Stimulated activated CD8-positive, alpha-beta memory T cell treated with anti-CD3 and anti-CD28 coated beads, Interleukin-4, amount 100 ng/mL, for 4 hours (primary cell): ENCODE measurements at places on chromosomes 6 and 20.
A peak's percentile ranks its signal among the peaks of the same experiment; 100 is the strongest.

DNA sequence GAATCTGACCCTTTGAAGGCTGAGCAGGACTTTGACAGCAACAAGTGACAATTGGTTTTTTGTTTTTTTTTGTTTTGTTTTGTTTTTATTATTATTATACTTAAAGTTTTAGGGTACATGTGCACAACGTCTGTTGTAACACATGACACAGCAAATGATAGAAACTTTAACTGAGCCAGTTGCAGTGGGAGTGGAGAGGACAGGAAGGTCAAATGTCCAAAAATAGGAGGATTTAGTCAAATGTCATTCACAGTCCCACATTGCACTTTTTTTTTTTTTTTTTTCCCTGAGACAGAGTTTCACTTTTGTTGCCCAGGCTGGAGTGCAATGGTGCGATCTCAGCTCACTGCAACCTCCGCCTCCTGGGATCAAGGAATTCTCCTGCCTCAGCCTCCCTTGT is 223.0 kb downstream of the HIVEP2 start:
- DNase-seq: no peak

DNA sequence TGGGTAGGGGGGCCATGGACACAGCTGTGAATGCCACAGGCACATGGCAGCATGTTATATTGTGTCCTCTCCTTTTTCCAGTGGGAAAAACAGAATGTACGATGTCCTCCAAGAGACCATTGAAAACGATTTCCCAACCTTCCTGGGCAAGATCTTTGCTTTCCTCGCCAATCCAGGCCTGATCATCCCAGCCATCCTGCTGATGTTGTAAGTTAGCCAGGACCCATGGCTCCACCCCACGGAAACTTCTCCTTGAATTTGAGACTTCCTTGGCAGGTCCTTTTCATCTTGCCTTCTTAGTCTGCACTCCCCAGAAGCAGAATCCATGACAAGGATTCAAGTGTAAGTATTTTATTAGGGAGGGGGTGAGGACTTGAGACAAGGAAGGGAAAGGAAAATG is 28.2 kb upstream of the NOP56 start:
- no peak for DNase-seq

- DNase-seq: no peak
These were observed 387.7 kb downstream of the BTBD3 start for GRCh38 chr20:12305188-12305950.

- no peak for DNase-seq
These were observed 22.3 kb upstream of the EYA4 start for GRCh38 chr6:133218852-133219251.

- no peak for DNase-seq
These were observed 224.2 kb downstream of the CLIC5 start for GRCh38 chr6:45791211-45792168.

GRCh38 chr6:125812394-125813292 is 21.9 kb downstream of the NCOA7 start:
- no peak for DNase-seq

- no peak for DNase-seq
These were observed 48.4 kb downstream of the ARHGAP40 start for GRCh38 chr20:38650010-38650409.

DNA sequence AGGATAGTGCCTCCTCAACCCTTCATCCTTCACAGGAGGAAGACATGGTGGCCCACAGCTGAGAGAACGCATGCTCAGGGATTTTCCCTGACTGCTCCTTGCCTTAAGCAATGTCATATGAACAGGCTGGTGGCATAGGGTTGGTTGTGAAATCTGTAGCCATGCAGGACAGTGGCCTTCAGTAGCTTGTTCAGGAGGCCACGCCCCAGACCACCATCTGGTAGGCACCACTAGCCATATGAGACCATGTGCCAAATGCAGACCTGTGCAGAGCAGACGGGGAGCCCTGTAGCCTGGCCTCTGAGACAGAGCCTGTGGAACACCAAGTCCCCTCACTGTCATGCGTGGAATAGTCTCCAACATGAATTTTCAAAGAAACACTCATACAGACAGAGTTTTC is 76.5 kb downstream of the ADTRP start:
- no peak for DNase-seq

- DNase-seq: no peak
These were observed 11.4 kb upstream of the SOX12 start for GRCh38 chr20:313948-314347.

DNA sequence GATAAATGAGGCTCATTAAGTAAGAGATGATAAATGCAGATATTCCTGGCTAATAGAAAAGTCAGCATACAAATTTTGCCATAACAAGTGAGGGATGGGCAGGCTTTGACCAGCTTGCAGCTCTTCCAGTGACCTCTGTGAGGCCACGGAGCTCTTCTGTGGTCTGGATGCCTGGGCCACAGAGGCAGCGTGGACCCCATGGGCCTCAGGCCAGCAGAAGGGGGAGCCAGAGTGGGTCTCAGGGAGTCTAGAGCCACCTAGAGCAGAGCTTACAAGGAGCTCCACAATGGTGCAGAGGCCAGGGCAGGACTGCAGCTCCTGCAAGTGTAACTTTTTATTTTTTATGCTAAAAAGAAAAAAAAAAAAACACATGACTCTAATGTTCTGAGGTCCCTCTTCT is 165.1 kb downstream of the ARID1B start:
- no peak for DNase-seq

DNA sequence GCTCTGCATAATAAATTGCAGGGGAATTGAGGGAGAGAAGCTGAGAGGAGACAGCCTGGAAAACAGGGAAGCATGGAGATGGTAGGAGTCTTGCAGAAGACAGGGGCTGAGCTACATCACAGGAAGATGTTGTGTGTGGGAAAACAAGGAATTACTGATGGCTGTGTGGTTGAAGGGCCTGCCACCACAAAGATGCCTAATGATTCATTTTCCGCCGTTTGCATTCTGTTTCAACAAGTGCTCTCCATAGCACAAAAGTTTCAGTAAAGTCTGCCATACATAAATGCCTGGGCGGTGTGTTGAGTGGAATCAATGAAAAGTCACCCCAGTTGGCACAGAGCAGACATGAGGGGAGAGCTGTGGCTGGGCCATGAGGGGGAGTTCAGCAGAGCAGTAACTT is 5.6 kb upstream of the KLHL31 start:
- DNase-seq: no peak

- no peak for DNase-seq
These were observed 103.2 kb upstream of the RIPOR2 start for GRCh38 chr6:25038999-25039398.

GRCh38 chr6:38320843-38321242 is 318.9 kb downstream of the BTBD9 start:
- DNase-seq: no peak

DNA sequence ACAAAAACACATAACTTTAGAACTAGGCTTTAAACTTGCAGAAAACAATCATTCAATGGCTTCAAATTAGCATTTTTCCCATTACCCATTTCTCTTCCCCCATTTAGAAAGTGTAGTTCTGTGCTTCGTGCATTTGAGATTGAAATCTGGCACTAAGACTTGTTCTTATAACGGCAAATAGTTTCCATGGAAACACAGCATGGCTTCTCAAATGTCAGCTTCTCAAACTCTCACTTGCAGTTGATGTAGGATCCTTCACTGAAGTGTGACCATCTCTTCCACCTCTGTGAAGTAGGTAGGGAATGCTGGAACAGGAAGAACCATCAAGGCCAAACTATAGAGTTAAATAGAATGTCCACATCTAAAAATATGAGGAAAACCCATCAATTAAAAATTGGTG is 52.2 kb downstream of the MANEA start:
- DNase-seq: no peak

GRCh38 chr20:10537850-10538480 is 102.9 kb downstream of the SLX4IP start:
- no peak for DNase-seq

DNA sequence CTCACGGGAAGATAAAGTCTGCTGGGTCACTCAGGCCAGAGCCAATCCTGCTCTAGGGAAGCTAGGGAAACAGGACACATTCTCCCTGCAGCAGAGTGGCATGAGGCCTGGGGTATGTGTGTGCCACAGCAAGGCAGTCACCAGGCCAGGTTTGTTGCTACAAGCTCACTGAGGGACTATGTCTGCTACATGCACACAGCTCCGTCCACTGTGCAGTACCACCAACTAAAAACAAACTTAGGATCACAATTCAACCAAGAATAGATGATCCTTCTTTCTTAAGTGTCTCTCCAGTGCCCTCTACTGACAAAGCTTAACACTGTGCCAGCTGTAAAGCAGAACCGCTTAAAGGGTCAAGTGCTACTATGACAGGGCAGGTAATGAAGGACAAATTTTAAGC is 192.5 kb downstream of the PTPRK start:
- DNase-seq: no peak

GRCh38 chr6:24666097-24666640 is 530 bp downstream of the TDP2 start:
- no peak for DNase-seq

DNA sequence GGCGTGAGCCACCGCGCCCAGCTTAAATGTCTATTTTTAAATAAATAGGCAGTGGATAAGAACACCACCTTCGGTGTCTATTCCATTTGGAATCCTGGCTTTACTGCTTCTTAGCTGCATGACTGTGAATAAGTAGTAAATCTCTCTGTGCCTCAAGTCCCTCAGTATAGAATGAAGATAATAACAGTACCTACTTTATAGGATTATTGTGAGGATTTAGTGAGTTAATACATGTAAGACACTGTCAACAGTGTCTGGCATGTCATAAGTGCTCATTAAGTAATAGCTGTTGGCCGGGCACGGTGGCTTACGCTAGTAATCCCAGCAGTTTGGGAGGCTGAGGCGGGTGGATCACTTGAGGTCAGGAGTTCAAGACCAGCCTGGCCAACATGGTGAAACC is 10.1 kb downstream of the TPX2 start:
- no peak for DNase-seq

DNA sequence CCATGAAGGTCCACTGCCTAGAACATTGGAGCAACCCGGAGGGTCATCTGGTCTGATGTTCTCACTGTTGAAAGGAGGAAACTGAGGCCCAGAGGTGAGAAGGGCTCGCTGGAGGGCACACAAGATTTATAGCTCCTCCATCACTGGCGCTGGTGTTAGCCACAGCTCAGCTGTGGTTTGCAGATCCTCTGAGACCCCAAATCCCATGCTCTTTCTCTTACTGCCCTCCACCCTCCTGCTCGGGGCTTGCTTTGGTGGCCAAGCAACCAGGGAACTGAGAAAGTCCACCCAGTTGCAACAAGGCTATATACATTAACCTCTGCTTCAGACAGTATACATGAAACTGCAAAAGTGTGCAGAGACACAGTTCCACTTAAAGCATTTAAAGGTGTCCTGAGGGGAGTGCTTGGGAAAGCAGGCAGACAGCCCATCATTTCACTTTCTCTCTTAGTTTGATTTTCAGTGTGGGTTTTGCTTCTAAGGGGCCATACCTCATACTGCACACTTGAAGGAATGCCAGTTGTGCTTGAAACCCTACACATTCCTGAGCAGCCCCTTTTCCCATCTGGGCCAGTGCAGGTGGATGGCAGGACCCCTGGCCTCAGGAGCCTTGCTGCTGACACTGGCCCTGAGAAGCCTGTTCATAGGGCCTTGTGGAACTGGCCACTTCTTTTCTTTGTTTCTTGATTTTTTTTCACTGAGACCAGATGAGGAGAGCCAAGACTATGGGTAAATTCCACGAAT is 347.6 kb downstream of the CDC5L start:
- DNase-seq: no peak

DNA sequence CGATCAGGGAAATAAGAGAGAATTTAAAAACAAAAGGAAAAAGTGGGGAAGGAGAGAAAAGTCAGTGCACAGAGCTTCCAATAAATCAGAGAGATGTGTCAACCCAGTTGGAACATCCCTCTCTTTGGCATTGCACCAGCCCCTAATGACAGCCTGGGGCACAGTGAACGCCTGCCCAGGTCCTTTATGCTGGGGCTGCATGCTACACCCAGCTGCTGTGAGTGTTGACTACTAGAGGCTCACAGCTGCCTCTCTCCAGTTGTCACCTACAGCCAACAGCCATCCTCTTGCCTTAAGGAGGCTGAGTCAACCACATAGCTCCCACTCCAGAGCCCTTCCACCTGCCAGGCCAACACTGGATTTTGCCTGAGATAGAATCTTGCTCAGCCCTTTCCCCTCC is 19.0 kb downstream of the OR2H2 start:
- DNase-seq: no peak

- no peak for DNase-seq
These were observed 158.0 kb downstream of the SCP2D1 start for GRCh38 chr20:18971574-18971973.

GRCh38 chr6:45377554-45378333 is at the start of gene SUPT3H:
TSS of gene SUPT3H (minus strand) at chr6:45377934.
- DNase-seq: peak; percentile 86

- no peak for DNase-seq
These were observed 412.4 kb downstream of the ARHGAP18 start for GRCh38 chr6:129297592-129297991.

- no peak for DNase-seq
These were observed 92.0 kb upstream of the FRMD1 start for GRCh38 chr6:168170841-168171601.

- DNase-seq: peak; percentile 63
These were observed 67.3 kb downstream of the PREX1 start for GRCh38 chr20:48760403-48760983.

DNA sequence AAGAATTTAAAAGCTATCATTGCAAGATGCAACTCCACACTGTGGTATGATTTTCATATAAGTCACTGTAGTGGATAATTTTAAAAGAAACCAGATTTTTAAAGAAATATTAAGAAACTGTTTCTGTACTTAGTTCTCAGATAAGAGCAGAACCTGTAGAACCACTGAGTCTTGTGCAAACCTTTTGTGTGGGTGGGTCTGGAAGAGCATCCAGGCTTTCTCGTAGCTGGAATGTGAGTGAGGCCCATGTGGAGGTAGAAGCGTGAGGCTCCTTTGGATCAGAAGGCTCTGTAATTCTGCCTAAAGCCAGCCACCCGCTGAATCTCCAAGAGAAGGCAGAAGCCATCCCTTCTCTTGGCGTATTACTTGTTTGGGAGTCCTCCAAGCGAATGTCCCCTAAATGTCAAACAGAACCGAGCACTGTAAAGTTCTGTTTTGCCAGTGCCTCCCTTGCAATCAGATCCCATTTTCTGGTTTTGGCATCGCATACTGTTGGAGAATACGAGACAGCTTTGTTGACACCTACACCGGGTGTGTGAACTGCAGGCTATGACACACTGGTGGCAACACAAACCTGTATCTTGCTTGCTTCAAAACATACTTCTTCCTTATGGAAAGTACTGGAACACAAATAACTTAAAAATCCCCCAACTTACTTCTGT is 188.7 kb downstream of the FOXC1 start:
- DNase-seq: no peak

DNA sequence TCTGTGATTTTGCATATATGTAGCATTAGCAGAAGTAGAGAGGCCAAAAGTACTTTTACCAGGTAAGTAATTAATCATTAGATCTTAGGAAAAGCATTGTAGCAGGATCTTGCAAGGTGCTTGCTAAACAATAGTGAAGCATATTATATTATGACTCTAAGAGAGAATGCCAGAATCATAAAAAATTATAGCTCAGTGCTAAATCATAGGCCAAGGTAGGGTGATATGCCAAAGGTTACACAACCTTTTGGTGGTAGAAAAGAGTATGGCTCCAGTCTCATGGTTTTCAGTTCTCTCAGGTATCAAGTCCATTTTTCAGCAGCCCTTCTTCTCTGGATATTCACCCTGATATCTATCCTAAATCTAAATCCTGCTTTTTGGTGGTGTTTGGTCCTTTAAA is 16.9 kb upstream of the TMEM30A start:
- no peak for DNase-seq

GRCh38 chr6:89321131-89321970 is 6.3 kb upstream of the GABRR2 start:
- DNase-seq: no peak

- DNase-seq: no peak
These were observed at the start of gene LTB for GRCh38 chr6:31582230-31582643. TSS of gene LTB (minus strand) at chr6:31582424. CDS start at chr6:31582417, 7 bp downstream.
